ENCODE measurements at places on chromosomes 1 and 21. TPM values are rescaled to one million over a fixed set of nuclear protein-coding genes. Genes with fewer than 3 reads are reported as not detected.
A peak's percentile ranks its signal among the peaks of the same experiment; 100 is the strongest.

GRCh38 chr1:161267321-161267720 is 8.8 kb downstream of the PCP4L1 start:
- no peak for DNase-seq

DNA sequence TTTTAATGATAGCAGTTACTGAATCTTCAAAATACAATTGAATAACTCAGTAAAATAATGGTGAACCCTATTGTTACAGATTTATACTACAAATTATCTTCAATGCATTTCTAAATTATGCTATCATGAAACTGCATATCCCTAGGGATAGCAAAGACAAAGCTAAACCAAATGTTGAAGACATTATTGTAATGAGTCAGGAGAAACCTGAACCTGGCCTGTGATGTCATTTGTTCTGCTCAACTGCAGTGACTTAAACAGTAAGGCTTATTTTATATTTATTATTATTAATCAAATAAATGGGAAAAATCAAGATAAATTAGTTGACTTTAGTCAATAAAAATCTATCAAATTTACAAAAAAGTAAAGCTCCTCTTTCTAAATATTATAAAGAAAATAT is 100.3 kb downstream of the UCHL5 start:
- DNase-seq, result no peak

- DNase-seq, result no peak
Observed at GRCh38 chr1:186299570-186299969, 75.5 kb downstream of the TPR start.

- no peak for DNase-seq
Observed at GRCh38 chr1:223700942-223701637, 11.2 kb upstream of the CAPN2 start.

DNA sequence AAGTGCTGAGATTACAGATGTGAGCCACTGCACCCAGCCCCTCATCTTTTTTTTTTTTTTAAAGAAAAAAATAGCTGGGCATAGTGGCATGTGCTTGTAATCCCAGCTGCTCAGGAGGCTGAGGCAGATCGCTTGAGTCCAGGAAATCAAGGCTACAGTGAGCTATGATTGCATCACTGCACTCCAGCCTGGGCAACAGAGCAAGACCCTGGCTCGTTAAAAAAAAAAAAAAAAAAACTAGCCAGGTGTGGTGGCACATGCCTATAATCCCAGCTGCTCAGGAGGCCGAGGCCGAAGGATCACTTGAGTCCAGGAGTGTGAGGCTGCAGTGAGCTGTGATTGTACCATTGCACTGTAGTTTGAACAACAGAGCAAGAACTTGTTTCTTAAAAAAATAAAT is 13.8 kb downstream of the SZRD1 start:
- no peak for DNase-seq

The OPTC gene
- total RNA-seq, result not detected

- peak; percentile 15 for DNase-seq
Observed at GRCh38 chr1:35186239-35186638, 6.7 kb downstream of the SFPQ start.

The COX20 gene
- 25.4 TPM for total RNA-seq

DNA sequence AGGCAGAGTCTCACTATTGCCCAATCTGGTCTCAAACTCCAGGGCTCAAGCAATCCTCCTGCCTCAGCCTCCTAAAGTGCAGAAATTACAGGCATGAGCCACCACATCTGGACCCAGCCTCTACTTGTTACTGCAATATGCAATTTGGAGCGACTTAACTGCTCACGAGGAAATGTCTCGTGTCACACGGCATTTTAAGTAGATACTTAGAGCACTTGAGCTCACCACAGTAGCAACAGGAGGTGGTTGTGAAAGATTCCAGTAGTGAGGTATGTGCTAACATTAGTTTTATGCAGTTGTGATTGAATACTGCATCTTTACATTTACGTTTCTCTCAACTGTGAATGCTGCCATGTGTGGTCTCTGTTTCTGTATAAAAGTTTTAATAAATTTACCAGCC is 5.8 kb upstream of the NDUFV3 start:
- DNase-seq, result no peak

DNA sequence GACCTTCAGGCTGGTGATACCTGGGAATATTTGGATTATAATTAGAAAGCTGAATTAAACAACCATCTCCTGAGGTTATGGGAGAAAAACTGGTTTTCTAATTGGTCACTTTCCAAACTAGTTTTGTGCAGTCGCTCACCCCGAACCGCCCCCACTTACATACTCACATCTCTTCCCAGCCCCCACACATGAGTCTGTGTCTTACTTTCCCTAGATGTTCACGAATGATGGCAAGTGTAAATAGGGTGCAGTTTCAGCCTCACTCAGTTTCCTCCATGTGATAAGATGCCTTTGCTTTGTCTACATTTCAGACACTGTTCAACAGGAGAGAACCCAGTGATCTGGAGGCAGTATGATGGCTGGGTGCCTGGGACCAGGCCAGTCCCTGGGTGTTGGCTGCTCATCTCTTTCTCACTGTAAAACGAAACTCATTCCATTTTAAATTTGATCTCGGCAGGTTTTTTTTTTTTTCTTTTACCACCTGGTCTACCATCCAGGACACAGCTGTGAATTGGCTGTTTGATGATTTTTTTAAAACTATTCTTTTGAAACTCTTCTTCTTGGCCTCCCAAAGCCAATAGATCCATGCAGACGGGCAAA is 164.3 kb upstream of the RAB4A start:
- DNase-seq, result no peak

DNA sequence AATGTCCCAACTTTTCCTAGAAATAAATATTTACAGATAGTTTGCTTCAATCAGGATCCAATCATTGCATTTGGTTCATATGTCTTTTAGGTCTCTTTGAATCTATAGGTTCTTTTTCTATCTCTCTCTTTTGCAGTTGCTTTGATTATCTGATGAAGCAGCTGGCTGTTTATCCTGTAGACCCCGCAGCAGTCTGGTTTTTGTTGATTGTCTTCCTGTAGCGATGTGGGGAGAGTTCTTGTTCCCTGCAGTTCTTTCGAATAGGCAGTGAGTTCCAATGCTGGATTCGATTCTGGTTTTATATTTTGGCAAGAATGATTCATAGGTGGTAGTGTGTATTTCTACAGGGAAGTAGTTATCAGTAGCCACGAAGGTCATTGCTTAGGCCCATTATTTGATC is 7.4 kb upstream of the MIXL1 start:
- DNase-seq, result no peak

DNA sequence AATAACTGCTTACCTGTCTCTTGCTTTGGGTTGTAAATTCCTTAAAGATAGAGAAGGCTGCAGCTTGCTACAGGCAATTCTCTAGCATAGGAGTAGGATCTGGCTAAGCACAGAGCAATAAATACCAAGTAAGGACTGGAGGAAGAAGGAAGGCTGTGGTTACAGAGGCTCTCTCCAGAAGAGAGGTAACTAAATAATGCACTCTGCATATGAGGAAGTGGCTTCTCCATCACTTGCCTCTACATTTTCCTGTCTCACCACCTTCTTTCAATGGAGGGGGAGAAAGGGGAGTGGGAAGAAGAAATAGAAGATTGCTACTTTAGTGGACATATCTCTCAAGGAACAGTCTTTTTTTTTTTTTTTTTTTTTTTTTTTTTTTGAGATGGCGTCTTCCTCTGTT is 60.9 kb upstream of the LAX1 start:
- DNase-seq, result no peak

The SLC41A1 gene
- total RNA-seq, result 47.1 TPM

The FMOD gene
- not detected for total RNA-seq

All from natural killer cell (primary cell).